Lower lobe of right lung (tissue), 2 donors: ENCODE measurements at places on chromosomes 12 and 14.

GRCh38 chr14:63492391-63492790, 50.8 kb downstream of the PPP2R5E start:
- H3K4me3 ChIP-seq: no peak overlapping the region
- no peaks in the 10 kb centered on the region for H3K27me3 ChIP-seq
- H3K36me3 ChIP-seq: no peaks in the 10 kb centered on the region
- peaks cover 37% of the 10 kb centered on the region for H3K4me1 ChIP-seq
- H3K27ac ChIP-seq: peak overlapping the region; percentile 31

DNA sequence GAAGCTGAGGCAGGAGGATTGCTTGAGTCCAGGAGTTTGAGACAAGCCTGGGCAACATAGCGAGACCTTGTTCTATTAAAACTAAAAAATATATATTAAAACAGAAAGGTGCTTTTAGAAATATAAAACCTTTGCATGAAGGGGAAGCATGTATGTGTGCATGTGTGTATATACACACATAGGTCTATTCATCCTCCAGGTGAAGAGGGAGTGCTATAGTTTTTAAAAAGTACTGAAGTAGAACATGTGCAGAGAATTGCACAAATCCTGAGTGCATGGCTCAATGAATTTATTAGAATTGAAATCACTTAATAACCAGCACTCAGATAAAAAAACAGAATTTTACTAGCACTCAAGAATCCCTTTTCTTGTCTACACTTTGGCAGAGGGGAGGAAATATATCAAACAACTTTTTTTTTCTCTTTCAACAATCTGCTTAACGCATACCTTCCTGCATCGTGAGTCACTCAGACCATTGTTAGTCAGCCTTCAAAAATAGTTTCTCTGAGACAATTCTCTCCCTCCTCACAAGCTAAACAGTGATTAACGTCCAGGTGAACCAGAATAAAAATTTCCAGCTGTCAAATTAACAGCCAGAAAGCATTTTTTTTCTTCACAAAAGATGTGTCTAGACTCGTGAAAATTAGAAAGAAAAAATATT, 17.7 kb upstream of the NEDD1 start:
- H3K27me3 ChIP-seq: no peaks in the 10 kb centered on the region
- no peak overlapping the region for H3K4me3 ChIP-seq
- H3K36me3 ChIP-seq: no peaks in the 10 kb centered on the region
- no peak for DNase-seq

- DNase-seq: no peak
- H3K4me1 ChIP-seq: peaks cover 2% of the 10 kb centered on the region
- H3K27me3 ChIP-seq: no peaks in the 10 kb centered on the region
- no peak overlapping the region for H3K4me3 ChIP-seq
- no peak overlapping the region for H3K27ac ChIP-seq
These were observed 174.5 kb downstream of the FBXL14 start for GRCh38 chr12:1419849-1420371.

GRCh38 chr14:85576848-85577542, 47.1 kb downstream of the FLRT2 start:
- DNase-seq: no peak
- no peaks in the 10 kb centered on the region for H3K36me3 ChIP-seq
- no peaks in the 10 kb centered on the region for H3K27me3 ChIP-seq

GRCh38 chr12:53964315-53964713, 8.6 kb upstream of the HOXC11 start:
- H3K4me3 ChIP-seq: no peak overlapping the region
- DNase-seq: no peak
- no peaks in the 10 kb centered on the region for H3K36me3 ChIP-seq
- H3K27me3 ChIP-seq: peaks cover 100% of the 10 kb centered on the region
- no peak overlapping the region for H3K27ac ChIP-seq

GRCh38 chr12:19227880-19228210, 98.3 kb downstream of the PLEKHA5 start:
- no peak overlapping the region for H3K27ac ChIP-seq
- no peak overlapping the region for H3K4me3 ChIP-seq
- no peaks in the 10 kb centered on the region for H3K36me3 ChIP-seq

- no peak for DNase-seq
- no peaks in the 10 kb centered on the region for H3K4me1 ChIP-seq
- H3K27ac ChIP-seq: no peak overlapping the region
- H3K4me3 ChIP-seq: no peak overlapping the region
- H3K27me3 ChIP-seq: no peaks in the 10 kb centered on the region
These were observed 84.9 kb upstream of the PWP1 start for GRCh38 chr12:107600581-107601144.

DNA sequence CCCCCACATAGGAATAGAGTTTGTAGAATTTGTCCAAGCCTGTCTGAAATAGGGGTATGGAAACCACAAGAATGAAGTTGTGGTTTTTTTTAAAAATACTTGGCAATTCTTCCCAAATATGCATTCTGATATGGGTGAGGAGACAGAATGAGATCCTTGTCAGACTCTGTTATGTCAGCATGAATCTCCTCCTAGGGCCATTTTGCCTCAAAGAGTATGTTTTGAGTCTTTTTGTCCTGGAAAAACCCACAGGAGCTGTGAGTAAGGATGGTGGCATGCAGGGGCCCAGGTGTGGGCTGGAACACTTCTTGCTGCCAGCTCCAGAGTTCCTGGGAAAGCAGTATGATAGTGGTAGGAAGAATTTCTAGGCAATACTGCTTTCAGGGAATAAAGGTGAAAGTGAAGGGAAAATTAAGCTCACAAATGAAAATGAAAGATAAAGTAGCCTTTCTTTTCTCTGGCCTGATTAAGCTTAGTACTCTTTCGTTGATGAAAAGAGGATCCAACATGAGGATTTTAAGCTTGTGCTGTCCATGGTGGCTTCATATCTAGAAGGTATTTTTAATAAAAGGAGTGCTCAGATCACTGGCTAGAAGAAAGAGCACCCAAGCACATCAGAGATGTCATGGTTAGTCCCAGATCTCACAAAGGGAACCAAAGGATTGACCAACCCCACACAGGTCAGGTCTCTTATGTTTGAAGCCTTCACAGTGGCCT, 130.8 kb downstream of the LLPH start:
- no peak for DNase-seq
- no peak overlapping the region for H3K27ac ChIP-seq
- no peaks in the 10 kb centered on the region for H3K36me3 ChIP-seq
- peaks cover 4% of the 10 kb centered on the region for H3K27me3 ChIP-seq

- no peak overlapping the region for H3K4me3 ChIP-seq
- no peak overlapping the region for H3K27ac ChIP-seq
- H3K4me1 ChIP-seq: no peaks in the 10 kb centered on the region
- H3K27me3 ChIP-seq: no peaks in the 10 kb centered on the region
- no peak for DNase-seq
These were observed 9.6 kb downstream of the ACADS start for GRCh38 chr12:120735181-120735580.

DNA sequence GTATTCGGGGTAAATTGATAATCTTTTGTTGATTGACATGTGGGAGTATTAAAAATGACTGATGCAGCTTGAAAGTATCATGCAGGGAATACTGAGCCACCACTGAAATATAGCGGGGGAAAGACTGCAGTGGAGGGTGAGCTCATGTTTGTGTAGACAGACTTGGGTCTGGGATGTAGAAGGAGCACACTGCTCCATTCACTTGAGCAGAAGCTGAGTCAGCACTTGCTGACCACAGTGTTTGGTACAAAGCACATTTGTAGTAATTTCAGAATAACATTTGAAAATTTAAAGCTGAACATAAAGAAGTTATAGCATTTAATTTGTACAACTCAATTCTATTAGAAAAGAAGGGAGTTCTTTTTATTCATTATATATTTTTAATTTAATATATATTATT, 304.3 kb upstream of the PRICKLE1 start:
- H3K4me3 ChIP-seq: no peak overlapping the region
- no peaks in the 10 kb centered on the region for H3K4me1 ChIP-seq
- H3K27me3 ChIP-seq: no peaks in the 10 kb centered on the region

GRCh38 chr12:2008677-2009076, 4.4 kb upstream of the DCP1B start:
- H3K27me3 ChIP-seq: no peaks in the 10 kb centered on the region
- no peak for DNase-seq
- H3K36me3 ChIP-seq: no peaks in the 10 kb centered on the region
- H3K4me3 ChIP-seq: no peak overlapping the region
- no peak overlapping the region for H3K27ac ChIP-seq

DNA sequence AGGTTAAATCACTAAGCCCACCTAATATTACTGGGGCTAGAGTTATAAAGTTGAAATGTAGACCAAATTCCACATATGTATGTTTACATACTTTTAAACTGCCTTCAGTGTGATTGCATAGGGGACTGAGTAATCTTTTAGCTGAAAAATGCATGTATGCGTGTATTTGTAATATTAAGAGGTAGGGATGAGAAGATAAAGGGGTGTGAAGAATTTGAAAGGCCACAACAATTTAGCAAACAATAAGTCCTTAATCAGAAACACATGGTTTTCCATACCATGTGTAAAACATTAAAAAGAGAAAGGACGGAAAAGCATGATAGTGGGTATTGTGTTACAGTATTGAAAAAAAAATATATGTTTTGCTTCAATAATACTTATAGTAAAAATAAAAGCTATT, 919.9 kb upstream of the FLRT2 start:
- H3K4me1 ChIP-seq: no peaks in the 10 kb centered on the region
- no peak for DNase-seq
- no peaks in the 10 kb centered on the region for H3K36me3 ChIP-seq
- no peak overlapping the region for H3K4me3 ChIP-seq
- H3K27ac ChIP-seq: no peak overlapping the region
- no peaks in the 10 kb centered on the region for H3K27me3 ChIP-seq
